ENCODE measurements at places on chromosomes 6 and 20.
A peak's percentile ranks its signal among the peaks of the same experiment; 100 is the strongest.

GRCh38 chr20:57809661-57810172 lies 99.9 kb upstream of the PMEPA1 start:
- DNase-seq, result no peak

- DNase-seq, result no peak
Observed at GRCh38 chr6:6760002-6760401, 171.5 kb downstream of the LY86 start.

DNA sequence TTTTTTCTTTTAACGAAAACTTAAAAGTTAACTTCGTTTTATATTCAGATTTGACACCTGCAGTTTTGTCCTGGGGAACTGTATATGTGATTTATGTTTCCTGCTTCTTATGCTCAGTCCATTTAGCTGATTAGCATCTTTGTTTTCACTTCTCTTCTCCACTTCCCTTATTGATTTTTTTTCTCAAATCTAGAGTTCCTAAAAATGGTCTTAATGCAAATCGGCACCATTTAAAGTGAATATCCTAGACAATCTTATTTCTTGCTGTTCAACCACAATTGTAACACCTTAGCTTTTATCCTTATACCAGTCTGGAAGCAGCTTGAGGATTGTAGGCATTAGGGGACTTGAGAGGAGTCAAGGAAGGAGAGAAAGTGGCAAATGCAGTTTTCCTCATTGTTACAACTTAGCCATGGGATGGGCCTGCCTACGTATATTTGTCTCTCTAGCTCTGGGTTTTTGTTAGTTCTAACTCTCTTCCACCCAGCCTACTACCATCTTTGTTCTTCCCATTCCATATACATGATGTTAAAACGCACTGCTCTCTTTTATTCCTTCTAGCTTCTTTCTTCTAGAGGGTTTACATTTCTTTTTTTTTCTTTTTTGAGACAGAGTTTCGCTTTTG lies 8.5 kb downstream of the QRSL1 start:
- no peak for DNase-seq

DNA sequence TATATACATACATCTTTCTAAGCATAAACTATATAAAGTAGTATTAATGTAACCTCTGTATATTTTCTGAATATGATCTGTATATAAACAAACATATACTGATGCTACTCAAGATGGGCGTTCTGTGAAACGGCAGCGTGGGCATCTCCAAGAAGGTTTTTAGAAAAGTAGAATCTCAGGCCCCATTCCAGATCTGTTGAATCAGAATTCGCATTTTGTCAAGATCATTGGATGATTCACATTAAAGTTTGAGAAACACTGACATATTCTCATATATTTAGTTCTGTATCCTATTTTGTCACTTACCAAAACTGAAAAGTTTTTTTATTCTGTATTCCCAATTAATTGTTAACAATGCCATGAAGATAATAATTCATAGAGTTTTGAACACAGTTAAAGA lies 5.5 kb downstream of the C6orf141 start:
- DNase-seq, result no peak

GRCh38 chr6:149235130-149235561 lies 82.4 kb upstream of the TAB2 start:
- no peak for DNase-seq

- no peak for DNase-seq
Observed at GRCh38 chr20:7893014-7893730, 47.1 kb downstream of the HAO1 start.

DNA sequence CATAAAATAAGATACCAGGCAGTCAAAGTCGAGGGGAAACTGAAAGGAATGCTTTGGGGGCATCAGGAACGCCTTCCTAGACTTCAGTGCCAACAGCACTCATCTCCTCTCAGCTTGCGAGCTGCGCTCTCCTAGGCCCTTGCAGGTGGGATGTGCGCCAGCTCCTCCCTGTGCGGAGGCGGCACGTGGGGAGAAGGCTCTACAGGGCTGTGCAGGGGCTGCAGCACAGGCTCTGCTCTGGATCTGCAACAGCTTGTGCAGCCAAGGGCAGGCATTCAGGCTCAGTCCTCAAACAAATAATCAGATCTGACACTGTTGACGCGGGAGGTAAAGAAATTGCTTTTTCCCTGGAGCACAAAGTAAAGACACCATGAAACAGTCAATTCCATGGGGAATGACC lies 144.8 kb downstream of the TTLL2 start:
- DNase-seq, result no peak

DNA sequence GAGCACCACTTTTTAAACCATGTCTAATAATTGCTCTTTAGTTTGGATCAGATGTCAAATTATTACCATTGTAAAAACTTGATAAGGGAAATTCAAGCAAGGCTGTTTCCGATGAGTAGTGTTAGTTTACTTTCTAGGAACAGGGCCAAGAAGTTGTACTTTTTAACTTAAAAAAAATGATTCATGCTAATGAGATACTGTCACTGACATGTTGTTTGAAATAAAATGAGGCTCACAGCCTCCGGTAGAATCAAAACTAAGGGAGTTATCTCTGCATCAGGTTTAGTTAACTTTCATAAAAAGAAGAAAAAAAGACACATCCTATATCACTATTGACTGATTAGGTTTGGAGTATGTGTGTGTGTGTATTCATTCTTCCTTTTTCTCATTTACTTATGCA lies 55.2 kb upstream of the SUPT3H start:
- DNase-seq, result no peak

- no peak for DNase-seq
Observed at GRCh38 chr6:75171567-75171966, 34.3 kb downstream of the COL12A1 start.

DNA sequence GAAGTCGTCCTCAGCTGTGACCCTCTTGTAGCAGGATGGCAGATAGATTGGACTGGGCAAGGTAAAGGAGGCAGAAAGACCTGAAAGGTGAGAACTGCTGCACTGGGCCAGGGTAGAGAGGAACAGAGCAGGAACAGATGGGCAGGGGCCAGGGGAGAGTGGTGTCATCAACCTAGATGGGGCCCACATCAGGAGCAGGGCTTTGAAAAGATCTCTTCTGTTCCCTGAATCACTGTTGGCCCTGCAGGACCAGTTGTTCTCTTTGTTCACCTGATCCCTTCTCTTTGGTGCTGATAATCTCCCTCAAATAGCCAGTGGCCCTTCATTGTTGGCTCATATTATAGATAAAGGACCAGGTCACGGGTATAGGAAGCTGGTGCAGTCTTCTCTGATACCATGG lies 59.9 kb downstream of the DTD1 start:
- DNase-seq, result no peak

- no peak for DNase-seq
Observed at GRCh38 chr6:68826501-68826900, 191.4 kb downstream of the ADGRB3 start.

DNA sequence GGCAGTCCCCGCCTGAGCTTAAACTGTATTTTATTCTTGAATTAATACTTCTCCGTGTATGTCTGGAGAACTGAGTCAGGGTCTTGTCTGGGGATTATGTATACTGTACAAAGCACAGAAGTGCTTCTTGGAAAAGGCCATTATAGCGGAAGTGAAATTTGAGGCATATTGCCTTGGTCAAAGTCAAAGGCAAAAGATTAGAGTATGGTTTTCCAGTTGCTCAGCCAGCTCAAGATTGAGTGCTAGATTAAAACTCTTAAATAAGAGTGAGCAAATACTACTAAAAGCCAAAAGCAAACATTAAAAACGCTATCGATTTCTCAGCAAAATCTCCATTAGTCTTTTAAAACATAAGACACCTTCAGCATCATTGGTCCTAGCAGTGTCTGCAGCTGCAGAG lies 207.7 kb upstream of the MAN1A1 start:
- DNase-seq, result no peak

- no peak for DNase-seq
Observed at GRCh38 chr20:49690899-49691620, 22.6 kb downstream of the B4GALT5 start.

GRCh38 chr6:73704798-73705197 lies 8.8 kb downstream of the CD109 start:
- DNase-seq, result no peak

- DNase-seq, result no peak
Observed at GRCh38 chr20:17621229-17621968, 51.5 kb downstream of the DSTN start.

DNA sequence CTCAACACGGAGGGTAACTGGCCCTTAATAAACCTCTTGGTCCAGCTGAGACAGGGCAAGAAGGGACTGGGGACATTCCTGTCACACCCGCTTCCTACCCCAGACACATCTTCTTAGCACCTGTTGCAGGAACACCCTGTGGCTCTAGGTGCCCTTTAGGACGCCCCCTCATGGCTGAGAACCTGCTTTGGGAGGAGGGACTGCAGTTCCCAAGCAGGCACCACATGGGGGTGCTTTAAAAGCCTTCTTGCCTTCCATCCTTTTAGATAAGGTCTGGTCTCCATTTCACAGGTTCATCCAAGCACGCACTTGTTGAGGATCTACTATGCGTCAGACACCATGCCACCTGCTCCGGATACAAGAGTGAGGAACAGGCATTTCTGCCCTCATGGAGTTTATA lies 26.6 kb downstream of the NSFL1C start:
- DNase-seq, result peak; percentile 24

DNA sequence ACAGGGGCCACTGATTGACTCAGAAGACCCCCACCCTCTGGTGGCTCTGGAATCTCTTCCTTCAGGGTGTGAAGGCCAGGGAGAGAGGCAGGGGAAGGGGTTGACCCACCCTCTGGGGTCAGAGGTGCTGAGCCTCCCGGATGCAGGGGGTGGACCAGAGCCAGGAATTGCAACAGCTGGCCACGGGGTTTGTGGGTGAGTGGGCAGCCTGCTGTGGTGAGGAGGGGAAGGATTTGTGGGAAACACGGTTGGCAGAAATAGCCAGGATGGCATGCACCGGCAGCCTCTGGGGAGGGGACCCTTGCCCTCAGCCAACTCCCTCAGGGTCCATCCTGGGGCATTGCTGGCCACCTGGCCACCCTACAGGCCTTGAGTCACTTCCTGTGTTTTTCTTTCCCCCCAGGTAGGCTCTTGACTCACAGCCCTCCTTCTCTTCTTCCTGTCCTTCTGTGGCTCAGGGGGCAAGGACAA lies 92.8 kb downstream of the MRPL14 start:
- DNase-seq, result no peak

DNA sequence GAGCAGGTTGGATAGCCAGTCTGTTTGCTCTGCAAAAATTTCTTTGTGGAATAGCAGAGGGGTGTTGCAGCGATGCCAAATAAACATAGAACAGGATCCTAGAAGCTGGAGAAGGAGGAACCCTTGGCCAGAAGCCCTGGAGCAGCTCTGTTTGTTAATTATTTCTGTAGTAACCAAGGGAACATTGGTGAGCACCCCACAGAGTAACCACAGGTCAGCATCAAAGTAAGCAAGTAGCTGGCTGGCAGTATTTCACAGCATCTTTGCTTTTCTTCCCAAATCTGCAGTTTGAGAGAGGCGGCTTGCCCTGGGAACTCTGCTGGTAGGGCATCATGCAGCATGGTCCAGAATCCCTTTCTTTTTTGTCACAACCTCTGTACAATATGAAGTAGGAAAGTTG lies 12.7 kb upstream of the APMAP start:
- DNase-seq, result no peak

GRCh38 chr6:169241688-169242350 lies 11.8 kb downstream of the THBS2 start:
- no peak for DNase-seq

DNA sequence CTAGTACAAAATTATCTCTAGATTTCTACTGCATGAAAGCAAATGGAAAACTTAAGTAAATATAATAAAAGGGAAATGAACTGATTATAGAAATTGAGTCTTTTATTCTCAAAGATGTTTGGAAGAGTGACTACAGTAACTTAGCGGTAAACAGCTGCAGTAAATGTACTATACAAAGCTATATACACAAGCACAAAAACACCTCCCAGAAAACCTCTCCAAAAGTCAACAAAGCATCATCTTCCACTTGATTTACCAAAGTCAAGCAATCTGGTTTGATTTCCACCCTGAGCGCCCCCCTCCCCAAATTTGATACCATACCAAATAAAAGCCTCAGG lies 142.1 kb upstream of the SHLD1 start:
- no peak for DNase-seq

DNA sequence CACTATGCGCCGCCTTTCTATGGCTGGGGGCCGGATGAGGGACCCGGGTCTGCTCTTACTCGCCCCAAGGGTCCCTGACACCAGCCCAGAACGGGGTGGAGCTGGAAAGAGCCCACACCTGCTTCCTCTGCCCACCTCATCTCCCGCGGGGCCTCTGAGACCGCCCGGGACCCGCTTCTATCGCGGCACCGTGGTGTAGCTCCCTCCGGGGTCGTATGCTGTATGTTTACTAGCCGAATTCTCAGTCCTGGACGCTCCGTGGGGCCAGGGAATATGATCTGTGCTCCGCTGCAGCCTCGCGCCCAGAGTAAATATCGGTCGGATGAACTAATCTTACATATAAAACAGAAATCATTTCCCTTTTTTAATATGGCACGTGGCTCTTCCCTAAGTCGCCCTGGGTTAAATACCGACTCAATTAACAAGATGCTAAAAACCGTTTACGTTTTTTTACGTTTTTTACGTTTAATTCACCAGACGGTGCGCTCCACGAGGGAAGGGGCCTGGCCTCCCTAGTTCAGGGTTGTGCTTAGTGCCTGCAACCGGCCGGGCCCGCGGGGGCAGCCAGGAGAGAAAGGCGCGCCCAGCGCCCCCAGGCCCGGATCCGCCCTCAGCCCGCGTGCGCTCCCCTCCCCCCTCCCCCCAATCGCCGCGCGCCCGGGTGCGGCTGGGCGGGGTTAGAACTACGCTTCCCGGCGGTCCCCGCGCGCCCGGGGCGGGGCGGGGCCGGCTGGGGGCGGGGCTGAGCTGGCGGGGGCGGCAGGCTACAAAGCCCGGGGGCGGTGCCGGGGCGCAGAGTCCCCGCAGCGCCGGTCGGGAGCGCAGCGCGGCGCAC lies at the start of gene RBM38:
RBM38 (plus strand) TSS at position 793 of the 835 bp plus-strand sequence. CDS start 186 bp downstream, outside the sequence.
- peak; percentile 85 for DNase-seq

GRCh38 chr20:41776421-41776820 lies 158.2 kb upstream of the CHD6 start:
- no peak for DNase-seq

DNA sequence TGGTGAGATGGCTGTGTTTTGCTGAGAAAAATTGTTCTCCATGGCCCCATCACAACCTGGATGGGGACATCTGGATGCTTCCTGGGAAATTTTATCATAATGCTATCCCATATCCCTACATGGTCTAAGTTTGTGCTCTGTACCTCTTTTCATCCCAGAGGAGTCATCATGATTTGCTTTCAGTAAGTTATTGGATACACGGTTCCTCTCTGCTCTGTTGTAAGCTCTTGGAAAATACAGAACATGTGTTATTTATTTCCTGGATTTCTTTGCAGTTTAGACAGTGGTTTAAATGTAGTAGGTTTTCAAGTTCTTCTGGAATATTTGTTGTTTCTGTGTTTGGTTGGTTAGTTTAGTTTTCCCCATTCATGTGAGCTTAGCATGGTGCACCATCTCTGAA lies 129.2 kb upstream of the ECI2 start:
- no peak for DNase-seq

- no peak for DNase-seq
Observed at GRCh38 chr6:84719152-84719551, 45.2 kb downstream of the TBX18 start.

DNA sequence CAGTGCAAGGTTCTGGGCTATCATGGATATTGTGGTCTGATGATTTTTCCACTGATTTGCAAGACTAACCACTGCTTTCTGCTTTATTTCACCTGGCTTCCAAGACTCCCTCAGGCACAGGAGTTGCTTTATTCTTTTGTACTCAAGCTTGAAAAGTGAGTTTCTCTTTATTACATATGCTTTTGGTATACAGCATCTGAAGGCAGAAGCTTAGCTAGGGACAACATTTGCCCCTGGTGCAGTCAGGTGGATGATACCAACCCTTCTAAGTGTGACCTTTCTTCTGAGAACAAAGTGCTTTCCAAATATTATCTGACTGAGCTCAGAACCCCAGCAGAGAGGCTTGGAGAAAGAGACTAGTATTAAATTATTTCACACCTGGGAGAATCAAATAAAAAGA lies 94.0 kb upstream of the PHACTR1 start:
- DNase-seq, result no peak
